ENCODE measurements at places on chromosomes 7 and 10.
A peak's percentile ranks its signal among the peaks of the same experiment; 100 is the strongest.

GRCh38 chr7:19677180-19677579 lies 31.7 kb downstream of the POLR1F start:
- no peaks in the 10 kb centered on the region for H3K27me3 ChIP-seq
- no peak for DNase-seq
- H3K36me3 ChIP-seq = no peaks in the 10 kb centered on the region
- peaks cover 15% of the 10 kb centered on the region for H3K4me1 ChIP-seq
- H3K27ac ChIP-seq = peak overlapping the region; percentile 83

DNA sequence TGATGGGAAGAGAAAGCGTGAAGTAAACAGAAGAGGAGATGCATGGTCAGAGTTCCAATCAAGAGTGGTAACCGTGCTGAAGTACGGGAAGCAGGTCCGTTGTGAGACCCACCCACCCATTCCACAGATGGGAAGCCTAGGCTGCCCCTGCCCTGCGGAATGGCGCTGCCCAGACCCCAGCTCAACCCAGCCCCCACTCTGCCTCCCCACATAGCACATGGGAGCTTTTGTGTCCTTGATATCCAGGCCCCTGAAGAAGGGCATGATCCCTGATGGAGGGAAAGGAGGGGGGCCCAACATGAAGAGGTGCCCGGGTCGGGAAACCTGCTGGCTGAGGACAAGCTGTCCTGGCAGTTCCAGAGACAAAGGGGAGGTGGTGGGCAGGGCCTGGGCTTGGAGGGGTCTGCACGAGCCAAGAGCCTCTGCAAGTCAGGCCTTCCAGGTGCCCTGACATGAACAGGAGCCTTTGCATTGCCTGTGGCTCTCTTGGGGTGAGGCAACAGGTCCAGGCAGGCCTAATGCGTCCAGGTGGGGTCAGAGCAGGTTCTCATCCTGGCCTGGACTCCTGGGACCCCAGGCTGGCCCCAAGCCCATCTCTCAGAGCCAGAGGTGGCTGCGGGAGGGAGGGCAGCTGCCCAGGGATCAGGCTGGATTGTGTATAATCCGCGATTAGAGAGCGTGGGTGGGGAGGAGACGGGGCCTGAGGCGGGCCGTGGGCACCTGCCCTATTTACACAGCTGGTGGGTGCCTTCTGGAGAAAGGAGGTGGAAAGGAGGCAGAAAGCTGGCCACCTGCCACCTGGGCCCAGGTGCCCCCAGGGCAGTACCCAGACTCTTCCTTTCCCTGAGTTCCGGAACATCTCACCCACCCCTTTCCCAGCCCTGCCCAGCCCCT lies 23.5 kb downstream of the YKT6 start:
- H3K4me1 ChIP-seq = no peaks in the 10 kb centered on the region
- H3K4me3 ChIP-seq = no peak overlapping the region
- peaks cover 2% of the 10 kb centered on the region for H3K36me3 ChIP-seq
- H3K27me3 ChIP-seq = peaks cover 13% of the 10 kb centered on the region

- H3K27ac ChIP-seq = peak overlapping the region; percentile 88
- peak; percentile 90 for DNase-seq
- peaks cover 13% of the 10 kb centered on the region for H3K4me1 ChIP-seq
- peak overlapping the region; percentile 92 for H3K4me3 ChIP-seq
Measured at GRCh38 chr7:22082886-22083703, 137.4 kb upstream of the CDCA7L start.

- no peaks in the 10 kb centered on the region for H3K4me1 ChIP-seq
- H3K36me3 ChIP-seq = no peaks in the 10 kb centered on the region
Measured at GRCh38 chr7:45185864-45186250, 28.3 kb downstream of the RAMP3 start.

GRCh38 chr10:5587151-5588079 lies 62.7 kb downstream of the CALML3 start:
- H3K27me3 ChIP-seq = peaks cover 31% of the 10 kb centered on the region
- no peaks in the 10 kb centered on the region for H3K36me3 ChIP-seq
- H3K4me1 ChIP-seq = peaks cover 19% of the 10 kb centered on the region
- H3K27ac ChIP-seq = no peak overlapping the region
- no peak overlapping the region for H3K4me3 ChIP-seq
- DNase-seq = no peak

DNA sequence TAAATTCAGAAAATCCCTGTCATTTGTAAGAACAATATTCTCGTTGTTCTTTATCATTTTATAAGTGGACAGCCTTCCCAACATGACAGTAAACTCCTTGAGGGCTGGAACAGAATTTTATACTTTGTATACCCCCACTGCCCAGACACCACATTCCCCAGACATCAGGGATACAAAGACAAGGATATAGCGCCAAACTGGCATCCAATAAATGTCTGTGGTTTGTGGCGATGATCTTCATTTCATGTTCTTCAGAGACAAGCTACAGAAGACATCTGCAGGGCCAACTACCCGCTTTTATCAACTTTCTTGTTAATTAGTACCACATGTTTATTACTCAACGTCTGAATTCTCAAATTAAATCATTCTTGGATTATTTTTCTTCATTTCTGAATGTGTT lies 155.9 kb downstream of the ATE1 start:
- no peaks in the 10 kb centered on the region for H3K4me1 ChIP-seq
- no peak for DNase-seq
- peaks cover 8% of the 10 kb centered on the region for H3K36me3 ChIP-seq
- no peak overlapping the region for H3K4me3 ChIP-seq

GRCh38 chr10:68067029-68067428 lies 8.1 kb downstream of the HERC4 start:
- no peak for DNase-seq
- peaks cover 33% of the 10 kb centered on the region for H3K4me1 ChIP-seq
- H3K27me3 ChIP-seq = no peaks in the 10 kb centered on the region
- no peak overlapping the region for H3K4me3 ChIP-seq

- H3K27ac ChIP-seq = peak overlapping the region; percentile 62
- H3K4me3 ChIP-seq = peak overlapping the region; percentile 7
- no peak for DNase-seq
- H3K36me3 ChIP-seq = no peaks in the 10 kb centered on the region
Measured at GRCh38 chr10:93068411-93069244, 5.1 kb upstream of the CYP26A1 start.

DNA sequence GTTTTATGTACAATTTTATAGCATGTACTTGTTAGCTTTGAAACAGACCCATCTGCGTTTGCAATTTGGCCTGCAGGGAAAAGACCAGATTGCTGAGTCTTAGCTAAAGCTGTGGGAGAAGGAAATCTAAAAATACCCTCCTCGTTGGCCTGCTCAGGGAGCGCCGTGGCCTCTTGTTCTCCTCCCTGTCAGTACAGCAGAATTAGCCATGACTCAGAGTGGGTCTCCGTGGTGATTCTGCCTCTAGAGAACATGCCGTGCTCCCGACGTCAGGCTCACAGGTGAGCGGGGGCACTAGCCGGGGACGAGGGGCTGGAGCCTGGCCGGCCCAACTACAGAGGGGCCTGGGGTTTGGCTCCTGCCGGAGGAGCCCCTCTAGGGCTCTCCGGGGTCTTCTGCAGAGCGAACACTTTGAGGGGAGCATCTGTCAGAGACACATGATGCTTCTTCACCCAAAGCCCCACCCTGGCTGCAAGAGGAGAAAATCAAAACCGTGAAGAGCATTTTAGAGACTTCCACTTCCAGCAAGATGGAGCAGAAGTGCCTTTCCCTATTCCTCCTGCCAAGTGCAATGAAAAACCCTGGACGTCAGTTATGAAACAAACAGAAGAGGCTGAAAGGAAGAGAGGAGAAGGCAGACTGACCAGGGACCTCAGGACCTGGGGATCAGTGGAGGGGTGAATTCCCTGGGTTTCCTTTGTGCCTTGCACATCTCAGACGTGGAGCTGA lies 98.9 kb downstream of the LHPP start:
- H3K36me3 ChIP-seq = peaks cover 17% of the 10 kb centered on the region
- H3K27me3 ChIP-seq = no peaks in the 10 kb centered on the region
- no peak overlapping the region for H3K4me3 ChIP-seq
- no peak overlapping the region for H3K27ac ChIP-seq
